Lower lobe of right lung (tissue), 2 donors: ENCODE measurements at places on chromosomes 16 and 17. TPM values are rescaled to one million over a fixed set of nuclear protein-coding genes. Genes with fewer than 3 reads are reported as not detected.

- no peak for DNase-seq
Measured at GRCh38 chr17:17938388-17939107, 33.7 kb downstream of the TOM1L2 start.

- DNase-seq: no peak
Measured at GRCh38 chr17:57207396-57207795, 48.9 kb upstream of the MSI2 start.

- no peak for DNase-seq
Measured at GRCh38 chr16:21608639-21609328, 9.4 kb downstream of the METTL9 start.

- DNase-seq: peak; percentile 89
Measured at GRCh38 chr17:81044764-81045589, 10.0 kb downstream of the BAIAP2 start.

GRCh38 chr17:59840329-59841090 is 52.2 kb downstream of the TUBD1 start:
- DNase-seq: no peak

DNA sequence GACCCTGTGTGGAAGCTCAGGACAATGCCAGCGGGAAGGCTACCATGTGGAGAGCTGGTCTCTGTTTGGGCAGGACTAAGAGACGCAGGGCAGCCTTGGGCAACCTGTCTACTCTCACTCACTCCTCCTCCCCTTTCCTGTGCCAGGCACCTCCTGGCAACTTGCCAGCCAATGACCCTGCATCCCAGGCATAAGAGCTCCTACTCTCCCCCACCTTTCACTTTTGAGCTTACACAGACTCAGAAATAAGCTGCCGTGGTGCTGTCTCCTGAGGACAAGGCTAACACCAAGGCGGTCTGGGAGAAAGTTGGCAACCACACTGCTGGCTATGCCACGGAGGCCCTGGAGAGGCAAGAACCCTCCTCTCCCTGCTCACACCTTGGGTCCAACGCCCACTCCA is 2.6 kb downstream of the HBM start:
- DNase-seq: no peak

GRCh38 chr17:36034127-36034526 is 16.4 kb upstream of the CCL23 start:
- DNase-seq: no peak

DNA sequence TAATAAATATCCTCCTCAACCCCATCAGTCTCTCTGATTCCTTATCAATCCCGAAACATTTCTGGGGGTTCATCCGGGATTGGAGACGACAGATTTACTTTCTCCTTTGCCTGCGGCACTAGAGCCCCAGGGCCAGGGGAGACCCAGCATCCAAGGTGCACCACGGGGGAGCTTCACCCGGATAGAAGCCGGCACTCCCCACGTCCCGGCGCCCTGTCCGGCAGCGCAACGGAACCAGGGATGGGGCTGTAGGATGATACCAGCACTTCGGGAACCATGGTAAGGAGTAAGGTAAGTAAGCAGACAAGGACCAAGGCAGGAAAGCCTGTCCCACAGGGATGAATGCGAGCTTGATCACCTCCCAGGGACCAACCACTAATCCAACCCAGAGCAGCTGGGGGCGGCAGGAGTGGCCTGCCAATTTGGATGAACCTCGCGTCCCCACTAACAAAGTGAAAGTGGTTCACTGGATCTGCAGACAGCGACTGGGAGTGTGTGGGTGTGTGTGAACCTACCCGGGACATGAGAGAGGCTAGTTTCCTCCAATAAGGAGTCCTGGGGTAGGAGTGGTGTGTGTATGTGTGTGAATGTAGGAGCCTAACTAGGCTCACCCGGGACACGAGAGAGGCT is 11.9 kb downstream of the POLR3K start:
- peak; percentile 35 for DNase-seq

DNA sequence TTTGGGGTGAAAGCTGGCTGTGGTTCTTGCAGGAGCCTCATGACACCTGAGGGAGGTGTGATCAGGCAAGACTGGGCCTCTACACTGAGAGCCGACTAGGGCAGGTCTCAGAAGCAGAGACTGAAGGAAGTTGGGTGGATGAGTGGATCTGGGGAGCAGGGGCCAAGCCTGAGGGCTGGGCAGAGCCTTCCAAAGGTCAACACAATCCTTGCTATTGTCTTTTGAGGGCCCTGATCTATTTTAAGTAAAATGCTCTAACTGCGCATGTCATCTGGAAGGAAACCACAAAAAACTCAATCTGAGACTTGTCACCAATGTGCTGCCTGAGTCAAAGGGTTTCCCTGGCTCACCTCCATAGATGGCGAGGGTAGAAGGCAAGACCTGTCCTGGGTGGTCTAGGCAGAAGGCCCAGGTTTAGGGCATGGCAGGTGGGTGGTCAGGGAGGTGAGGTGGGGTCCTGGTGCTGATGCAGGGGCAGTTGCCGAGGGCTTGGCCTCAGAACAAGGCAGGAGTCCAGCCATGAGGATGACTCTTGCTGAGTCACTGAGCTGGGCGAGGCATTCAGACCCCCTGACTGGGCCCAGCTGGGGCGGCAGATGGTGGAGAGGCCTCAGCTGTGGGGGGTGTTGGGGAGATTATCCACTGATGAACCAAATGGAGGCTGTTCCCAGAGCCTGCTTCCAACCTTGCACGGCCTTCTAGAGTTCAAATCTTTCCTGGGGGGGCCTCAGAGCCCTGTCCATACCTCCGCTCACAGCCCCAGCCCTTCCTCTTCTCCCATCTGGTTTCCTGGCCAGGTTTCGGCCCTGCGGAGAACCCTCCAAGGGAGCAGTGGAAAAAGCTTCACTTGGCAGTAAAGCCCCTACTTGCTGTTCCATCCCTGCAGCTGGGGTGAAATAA is 5.1 kb downstream of the MVP start:
- no peak for DNase-seq

DNA sequence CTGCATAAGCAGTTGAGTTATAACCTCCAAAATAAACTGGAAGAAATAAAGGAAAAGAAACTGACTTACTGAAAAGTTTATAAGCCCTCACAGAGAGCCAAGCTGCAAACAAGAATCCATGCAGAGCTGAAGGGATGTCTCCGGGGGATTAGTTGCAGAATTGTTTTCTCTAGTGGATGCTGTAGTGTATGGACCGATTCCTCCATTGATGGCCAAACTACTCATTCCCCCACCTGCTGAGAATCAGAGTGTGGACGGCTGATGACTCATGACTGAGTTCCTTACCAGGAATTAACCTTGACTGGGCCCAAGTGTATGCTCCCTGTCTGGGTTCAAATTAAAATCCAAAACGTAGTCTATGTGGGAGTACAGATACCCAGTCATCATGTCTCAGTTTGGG is 93.9 kb upstream of the CDH8 start:
- no peak for DNase-seq

The TMEM98 gene
- total RNA-seq: 47.9 TPM

The SLC52A1 gene
- 0.86 TPM for total RNA-seq

The KCNH4 gene
- total RNA-seq: 0.09 TPM

The SOCS1 gene
- 17.8 TPM for total RNA-seq
